Ovary (tissue), 10 donors: ENCODE measurements at places on chromosomes 5 and 9. TPM values are rescaled to one million over a fixed set of nuclear protein-coding genes. Genes with fewer than 3 reads are reported as not detected.

CSNK1G3 gene
- 45.4 TPM for total RNA-seq

LCP2 gene
- 5.0 TPM for total RNA-seq

PTPRD gene
- total RNA-seq: 178 TPM

GRCh38 chr5:138962614-138963370 lies 87.7 kb upstream of the LRRTM2 start:
- peaks cover 14% of the 10 kb centered on the region for H3K4me1 ChIP-seq
- H3K4me3 ChIP-seq: no peak overlapping the region
- no peak for DNase-seq
- H3K27ac ChIP-seq: no peak overlapping the region
- H3K27me3 ChIP-seq: no peaks in the 10 kb centered on the region

DNA sequence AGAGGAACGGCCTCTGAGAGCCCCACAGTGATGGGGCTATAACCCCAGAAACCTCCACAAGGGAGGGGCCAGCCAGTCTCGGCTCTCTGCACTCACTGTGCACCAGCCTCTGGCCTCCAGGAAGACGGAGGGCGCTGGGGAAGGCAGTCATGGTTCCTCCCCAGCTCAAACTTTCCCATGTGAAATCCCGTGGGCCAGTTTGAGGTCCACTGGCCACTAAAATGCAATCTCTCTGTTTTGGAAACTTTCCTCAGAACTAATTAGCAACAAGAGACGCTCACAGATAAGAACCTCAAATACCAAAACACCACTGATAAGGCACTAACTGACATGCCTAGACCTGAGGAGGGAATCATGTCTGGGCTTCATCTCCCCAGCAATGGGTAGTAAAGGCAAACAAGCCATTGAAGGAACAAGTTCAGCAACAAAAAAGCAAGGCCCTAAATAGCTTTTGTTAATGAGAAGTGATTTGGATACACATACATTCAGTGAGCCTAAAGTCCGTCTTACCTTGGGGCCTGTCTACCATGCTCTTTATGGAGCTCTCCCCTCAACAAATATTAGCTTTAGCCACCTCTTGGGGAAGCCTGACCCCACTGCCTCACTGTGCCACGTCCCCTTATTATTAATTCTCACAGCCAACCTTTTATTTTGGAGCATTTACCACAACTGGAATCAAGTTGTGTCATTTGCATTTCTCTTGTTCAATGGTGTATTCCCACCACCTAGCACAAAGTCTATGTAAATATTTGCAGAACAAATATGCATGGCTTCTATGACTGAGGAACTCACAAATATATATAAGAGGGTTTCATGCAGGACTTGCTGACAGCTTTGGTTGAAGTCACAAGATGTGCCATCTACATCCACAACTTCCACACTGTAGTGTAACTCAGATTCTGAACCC lies 56.1 kb upstream of the GLRX start:
- H3K27me3 ChIP-seq: no peaks in the 10 kb centered on the region
- H3K36me3 ChIP-seq: no peaks in the 10 kb centered on the region
- H3K4me1 ChIP-seq: no peaks in the 10 kb centered on the region
- no peak overlapping the region for H3K27ac ChIP-seq
- no peak for DNase-seq

DNA sequence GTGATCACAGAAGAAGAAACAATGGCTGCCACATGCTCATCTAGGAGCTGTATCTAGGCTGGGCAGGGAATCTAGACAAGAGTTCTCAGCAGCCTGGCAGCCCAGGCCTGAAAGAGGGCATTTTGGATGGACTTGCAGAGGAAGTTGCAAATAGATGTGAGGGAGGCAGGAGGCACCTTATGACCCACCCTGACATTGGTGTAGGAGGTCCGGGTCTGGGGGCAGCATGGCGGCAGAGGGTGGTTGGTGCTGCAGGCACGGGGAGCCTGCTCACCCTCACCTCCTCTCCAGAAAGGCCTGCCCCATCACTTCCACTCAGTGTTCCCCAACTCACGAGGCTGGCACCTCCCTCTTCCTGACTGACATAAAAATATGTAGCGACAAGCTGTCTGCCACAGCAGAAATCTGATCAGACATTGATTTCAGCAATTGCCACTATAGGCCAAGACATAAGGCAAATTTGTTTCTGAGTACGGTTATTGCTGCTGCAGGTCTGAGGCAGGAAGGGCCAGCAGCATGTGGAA lies 217.6 kb downstream of the PBX3 start:
- H3K4me3 ChIP-seq: no peak overlapping the region
- no peaks in the 10 kb centered on the region for H3K27me3 ChIP-seq
- H3K4me1 ChIP-seq: no peaks in the 10 kb centered on the region
- DNase-seq: no peak
- no peaks in the 10 kb centered on the region for H3K36me3 ChIP-seq

DNA sequence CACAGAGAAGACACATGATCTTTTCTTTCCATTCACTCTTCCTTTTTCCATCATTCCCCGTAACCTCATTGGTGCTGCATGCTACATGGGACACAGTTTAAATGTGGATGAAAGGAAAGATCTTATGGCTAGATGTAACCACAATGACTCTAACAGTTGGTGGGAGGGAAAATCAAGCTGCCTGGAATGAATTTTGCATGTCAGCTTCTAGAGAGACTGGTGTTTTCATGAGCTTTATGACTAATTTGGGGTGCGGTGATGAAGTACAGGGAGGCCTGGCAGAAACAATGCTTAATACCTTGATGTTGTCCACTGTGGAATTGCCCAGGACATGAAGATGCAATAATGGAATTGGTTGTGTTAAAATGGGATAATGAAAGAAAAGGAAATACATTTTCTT lies 55.9 kb upstream of the MYO10 start:
- no peaks in the 10 kb centered on the region for H3K27me3 ChIP-seq
- no peak overlapping the region for H3K4me3 ChIP-seq
- no peaks in the 10 kb centered on the region for H3K4me1 ChIP-seq
- H3K36me3 ChIP-seq: no peaks in the 10 kb centered on the region
- no peak for DNase-seq
- no peak overlapping the region for H3K27ac ChIP-seq

DNA sequence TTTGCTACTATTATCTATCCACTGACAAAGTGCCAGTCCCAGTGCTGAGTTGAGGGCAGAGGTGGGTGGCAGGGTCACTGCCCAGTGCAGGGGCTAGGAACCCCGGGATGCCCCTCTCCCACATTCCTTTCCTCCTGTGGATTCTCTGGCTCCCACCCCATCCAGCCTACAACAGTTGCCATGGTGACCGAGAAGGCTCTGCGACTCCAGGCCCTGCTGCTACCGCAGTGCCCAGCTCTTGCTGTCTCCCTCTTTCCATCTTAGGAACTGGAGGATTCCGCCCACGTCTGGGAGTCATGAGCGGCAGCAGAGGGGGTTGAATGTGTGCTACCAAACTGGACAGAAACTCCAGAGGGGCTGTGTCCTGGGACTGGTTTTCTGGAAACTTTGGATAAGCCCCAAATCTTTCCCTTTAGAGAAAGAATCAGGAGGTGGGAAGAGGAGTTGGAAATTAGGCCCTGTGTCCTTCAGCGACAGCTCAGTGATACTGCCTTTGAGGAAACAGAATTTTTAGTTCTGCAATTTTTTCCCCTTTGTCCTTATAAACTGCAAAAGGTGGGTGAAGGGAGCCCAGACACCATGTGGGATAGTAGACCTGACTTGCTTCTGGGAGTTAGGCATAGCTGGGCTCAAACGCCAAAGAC lies 20.7 kb upstream of the C5orf47 start:
- H3K4me3 ChIP-seq: no peak overlapping the region
- H3K36me3 ChIP-seq: no peaks in the 10 kb centered on the region
- H3K4me1 ChIP-seq: peaks cover 4% of the 10 kb centered on the region
- H3K27ac ChIP-seq: no peak overlapping the region
- no peak for DNase-seq
- no peaks in the 10 kb centered on the region for H3K27me3 ChIP-seq

DNA sequence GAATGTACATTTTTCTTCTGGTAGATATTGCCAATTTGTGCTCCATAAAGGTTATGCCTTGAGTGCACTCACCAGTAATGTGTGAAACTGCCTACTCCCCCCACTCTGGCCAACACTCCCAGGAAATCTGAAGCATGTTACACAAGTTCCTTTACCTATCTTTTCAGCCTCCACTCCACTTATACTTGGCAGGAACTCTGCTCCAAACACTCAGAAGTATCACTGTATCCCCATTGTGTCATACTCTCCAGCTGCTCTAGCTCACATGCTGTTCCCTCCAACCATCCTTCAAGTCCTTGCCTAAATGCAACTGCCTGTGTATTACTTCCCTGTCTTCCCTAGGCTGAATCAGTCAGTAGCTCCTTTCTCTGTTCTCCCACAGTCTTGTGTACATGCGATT lies 28.3 kb downstream of the POU4F3 start:
- H3K4me1 ChIP-seq: no peaks in the 10 kb centered on the region
- no peaks in the 10 kb centered on the region for H3K27me3 ChIP-seq
- no peak overlapping the region for H3K27ac ChIP-seq
- H3K4me3 ChIP-seq: no peak overlapping the region
- DNase-seq: no peak

GRCh38 chr5:140038373-140038957 lies 4.6 kb downstream of the NRG2 start:
- peak overlapping the region; percentile 64 for H3K27ac ChIP-seq
- H3K4me3 ChIP-seq: peak overlapping the region; percentile 30
- no peaks in the 10 kb centered on the region for H3K36me3 ChIP-seq
- H3K27me3 ChIP-seq: no peaks in the 10 kb centered on the region

DNA sequence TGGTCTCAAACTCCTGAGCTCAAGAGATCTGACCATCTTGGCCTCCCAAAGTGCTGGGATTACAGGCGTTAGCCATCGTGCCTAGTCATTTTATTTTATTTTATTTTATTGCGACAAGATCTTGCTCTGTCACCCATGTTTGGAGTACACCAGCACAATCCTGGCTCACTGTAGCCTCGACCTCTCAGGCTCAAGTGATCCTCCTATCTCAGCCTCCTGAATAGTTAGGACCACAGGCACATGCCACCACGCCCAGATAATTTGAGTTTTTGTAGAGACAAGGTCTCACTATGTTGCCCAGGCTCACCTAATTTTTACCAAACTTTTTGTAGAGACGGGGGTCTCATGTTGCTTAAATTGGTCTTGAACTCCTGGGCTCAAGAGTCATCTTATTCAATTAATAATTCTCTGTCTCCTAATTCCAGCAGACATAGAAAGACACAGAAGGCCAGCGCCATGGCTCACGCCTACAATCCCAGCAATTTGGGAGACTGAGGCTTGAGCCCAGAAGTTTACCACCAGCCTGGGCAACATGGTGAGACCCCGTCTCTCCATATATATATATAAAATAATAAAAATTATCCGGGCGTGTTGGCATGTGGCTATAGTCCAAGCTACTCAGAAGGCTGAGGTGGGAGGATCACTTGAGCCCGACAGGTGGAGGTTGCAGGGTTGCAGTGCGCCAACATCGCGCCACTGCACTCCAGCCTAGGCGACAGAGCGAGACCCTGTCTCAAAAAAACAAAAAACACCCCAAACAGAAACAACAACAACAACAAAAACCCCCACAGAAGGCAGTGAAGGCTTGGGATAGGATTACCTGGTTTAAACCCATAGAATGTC lies 1.0 kb upstream of the UBAP1 start:
- DNase-seq: no peak
- H3K4me1 ChIP-seq: peaks cover 3% of the 10 kb centered on the region
- H3K4me3 ChIP-seq: peak overlapping the region; percentile 75
- no peaks in the 10 kb centered on the region for H3K36me3 ChIP-seq
- no peaks in the 10 kb centered on the region for H3K27me3 ChIP-seq
- peak overlapping the region; percentile 98 for H3K27ac ChIP-seq

GRCh38 chr9:2727374-2727773 lies 10.1 kb downstream of the KCNV2 start:
- no peaks in the 10 kb centered on the region for H3K36me3 ChIP-seq
- peaks cover 16% of the 10 kb centered on the region for H3K4me1 ChIP-seq
- H3K27me3 ChIP-seq: no peaks in the 10 kb centered on the region
- no peak overlapping the region for H3K4me3 ChIP-seq

- H3K4me3 ChIP-seq: no peak overlapping the region
- H3K36me3 ChIP-seq: no peaks in the 10 kb centered on the region
Measured at GRCh38 chr5:95530416-95530815, 24.4 kb downstream of the SKIC3 start.

- no peaks in the 10 kb centered on the region for H3K4me1 ChIP-seq
- H3K27me3 ChIP-seq: no peaks in the 10 kb centered on the region
Measured at GRCh38 chr5:81292130-81292529, 9.3 kb upstream of the ZCCHC9 start.
